ENCODE measurements at places on chromosomes 16 and 17.

DNA sequence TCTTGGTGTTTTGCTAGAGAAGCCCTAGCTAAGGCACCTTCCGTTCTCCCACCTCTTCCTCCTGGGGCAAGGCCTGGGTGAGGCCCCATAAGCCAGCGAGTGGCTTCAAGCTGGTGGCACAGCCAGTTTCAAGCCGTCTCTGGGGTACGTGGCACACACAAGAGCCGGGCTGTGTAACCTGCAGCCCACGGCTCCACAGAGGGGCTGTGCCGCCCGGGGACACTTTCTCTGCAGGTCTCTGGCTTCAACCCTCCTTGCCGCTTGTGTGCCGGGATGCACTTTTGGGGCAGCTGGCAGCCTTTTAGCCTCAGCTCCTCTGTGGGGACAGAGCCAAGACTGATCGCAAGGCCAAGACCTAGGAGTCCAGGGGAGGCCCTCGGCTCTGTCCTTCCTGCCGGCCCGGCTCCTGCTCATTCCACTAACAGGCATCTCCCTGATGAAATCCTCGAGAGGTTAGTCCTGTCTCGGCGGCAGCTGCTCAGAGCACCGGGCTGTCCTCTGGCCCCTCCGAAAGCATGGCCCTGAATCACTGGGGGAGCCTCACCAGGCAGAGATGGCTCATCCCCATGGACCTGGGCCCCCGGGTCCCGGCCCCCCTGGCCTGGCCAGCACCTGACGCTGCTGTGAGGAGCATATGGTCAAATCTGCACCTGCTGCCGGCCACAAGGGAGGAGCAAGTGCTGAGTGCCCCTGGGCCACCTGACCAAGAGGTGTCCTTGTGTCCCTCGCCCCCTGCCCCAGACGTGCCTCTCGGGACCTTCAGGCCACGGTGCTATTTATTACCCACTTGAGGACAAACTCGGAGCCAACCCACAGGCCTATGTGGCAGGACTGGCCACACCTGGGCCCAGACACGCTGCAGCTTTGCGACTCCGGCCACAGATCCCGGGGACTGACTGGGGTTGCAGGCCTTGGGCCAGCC, 98.5 kb downstream of the METRNL start:
- no peak for DNase-seq

DNA sequence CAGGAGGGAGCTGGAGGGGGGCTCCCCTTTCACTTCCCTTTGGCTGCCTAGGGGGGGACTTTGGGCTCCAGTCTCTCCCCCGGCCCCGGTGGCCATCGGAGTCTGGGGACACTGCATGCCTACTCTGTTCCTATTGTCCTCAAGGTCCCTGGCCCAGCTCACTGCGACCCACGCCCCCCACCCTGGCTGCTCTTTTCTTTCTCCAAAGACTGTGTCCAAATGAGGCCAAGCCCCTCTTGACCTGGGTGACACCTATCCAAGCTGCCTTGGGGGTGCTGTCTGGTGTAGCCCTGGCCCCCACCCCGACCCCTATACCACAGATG, 12.9 kb downstream of the UBALD1 start:
- no peak for DNase-seq

DNA sequence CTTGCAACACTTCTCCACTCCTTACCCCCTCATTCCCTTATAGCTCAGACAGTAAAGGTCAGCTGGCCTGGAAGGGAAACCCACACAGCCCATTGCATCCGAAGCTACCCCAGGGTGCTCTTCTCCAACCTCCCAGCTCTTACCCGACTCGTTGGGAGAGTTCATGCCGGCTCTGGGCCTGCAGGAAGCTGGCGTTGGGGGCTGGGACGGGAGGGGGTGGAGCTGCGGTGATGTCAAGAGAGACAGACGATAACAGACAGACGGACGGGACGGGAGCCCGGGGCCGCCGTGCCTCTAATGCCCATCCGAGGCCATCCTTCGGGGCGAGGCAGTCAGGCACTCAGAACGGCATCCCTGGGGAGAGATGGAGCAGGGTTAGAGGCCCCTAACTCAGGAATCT, 6.1 kb downstream of the HDAC5 start:
- no peak for DNase-seq

DNA sequence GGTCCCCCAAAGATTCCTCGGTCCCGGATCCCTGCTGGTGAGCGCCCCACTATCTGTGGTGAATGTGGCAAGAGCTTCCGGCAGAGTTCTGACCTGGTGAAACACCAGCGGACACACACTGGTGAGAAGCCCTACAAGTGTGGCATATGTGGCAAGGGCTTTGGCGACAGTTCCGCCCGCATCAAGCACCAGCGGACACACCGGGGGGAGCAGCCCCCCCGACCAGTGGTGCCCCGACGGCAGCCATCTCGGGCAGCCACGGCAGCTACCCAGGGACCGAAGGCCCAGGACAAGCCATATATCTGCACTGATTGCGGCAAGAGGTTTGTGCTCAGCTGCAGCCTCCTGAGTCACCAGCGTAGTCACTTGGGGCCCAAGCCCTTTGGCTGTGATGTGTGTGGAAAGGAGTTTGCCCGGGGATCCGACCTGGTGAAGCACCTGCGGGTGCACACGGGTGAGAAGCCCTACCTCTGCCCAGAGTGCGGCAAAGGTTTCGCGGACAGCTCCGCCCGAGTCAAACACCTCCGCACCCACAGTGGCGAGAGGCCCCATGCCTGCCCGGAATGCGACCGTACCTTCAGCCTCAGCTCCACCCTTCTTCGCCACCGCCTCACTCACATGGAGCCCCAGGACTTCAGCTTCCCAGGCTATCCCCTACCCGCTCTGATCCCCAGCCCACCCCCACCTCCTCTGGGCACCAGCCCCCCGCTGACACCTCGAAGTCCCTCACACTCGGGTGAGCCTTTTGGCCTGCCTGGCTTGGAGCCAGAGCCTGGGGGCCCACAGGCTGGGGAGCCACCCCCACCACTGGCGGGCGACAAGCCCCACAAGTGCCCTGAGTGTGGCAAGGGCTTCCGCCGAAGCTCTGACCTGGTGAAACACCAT, 2.8 kb downstream of the ZNF48 start:
- no peak for DNase-seq

DNA sequence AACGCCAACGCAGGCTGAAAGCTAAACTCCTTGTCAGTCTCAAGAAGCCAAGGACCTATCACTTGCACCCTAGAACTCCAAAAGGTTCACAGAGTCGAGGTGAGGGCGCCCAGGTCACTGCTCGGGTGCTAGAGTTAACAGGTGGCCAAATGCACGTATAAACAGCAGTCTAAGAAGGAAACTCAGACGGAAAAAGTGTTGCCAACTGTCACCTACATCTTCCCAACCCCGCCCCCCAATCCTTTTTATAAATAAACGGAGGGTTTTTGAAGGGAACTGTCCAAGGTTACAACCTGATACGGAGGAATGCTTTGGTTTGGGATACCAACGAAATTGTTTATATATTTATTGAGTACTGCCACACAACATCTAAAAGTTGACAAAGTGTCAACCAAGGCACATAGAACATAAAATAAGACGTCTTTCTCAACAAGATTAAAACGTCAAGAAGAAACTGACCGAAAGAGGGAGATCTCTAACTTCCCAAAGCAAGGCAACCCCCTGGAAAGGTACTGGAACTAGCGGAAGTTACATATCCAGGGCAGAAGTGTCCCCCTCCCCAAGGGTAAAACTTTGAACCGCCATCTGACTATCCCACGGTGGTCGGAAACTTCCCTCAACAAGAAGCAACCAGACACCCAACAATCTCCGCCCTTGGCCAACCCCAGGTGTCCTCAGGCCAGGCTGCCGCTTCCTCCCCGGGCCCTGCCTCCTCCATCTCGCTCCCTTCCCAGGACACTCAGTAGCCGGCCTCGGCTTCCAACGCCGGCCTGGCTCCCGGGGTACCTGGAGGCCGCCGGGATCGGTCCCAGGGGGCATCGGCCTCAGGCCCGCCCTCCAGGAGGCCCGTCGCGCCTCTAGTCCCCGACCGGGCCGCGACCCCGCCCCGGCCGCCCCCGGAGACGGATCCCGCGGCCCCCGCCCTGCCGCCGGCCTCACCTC, 982 bp downstream of the SPAG9 start:
- no peak for DNase-seq

DNA sequence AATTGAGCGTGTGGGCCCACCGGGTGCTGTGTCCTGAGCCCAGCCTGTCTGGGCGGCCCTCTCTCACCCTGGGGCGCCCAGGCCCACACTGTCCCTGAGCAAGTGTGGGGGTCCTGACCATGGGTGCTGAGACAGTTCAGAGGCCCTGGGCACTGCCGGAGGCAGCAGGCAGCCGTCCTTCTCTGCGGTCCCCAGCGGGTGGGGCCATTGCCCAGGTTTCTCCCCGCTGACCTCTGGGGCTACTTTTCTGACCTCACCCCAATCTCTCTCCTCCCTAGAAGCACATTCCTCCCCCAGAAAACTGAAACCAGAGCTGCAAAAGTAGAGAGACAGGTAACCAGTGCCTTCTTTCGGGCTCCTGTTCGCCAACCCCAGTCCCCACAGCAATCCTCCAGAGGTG, 36.0 kb upstream of the PVALEF start:
- DNase-seq = peak; percentile 69

DNA sequence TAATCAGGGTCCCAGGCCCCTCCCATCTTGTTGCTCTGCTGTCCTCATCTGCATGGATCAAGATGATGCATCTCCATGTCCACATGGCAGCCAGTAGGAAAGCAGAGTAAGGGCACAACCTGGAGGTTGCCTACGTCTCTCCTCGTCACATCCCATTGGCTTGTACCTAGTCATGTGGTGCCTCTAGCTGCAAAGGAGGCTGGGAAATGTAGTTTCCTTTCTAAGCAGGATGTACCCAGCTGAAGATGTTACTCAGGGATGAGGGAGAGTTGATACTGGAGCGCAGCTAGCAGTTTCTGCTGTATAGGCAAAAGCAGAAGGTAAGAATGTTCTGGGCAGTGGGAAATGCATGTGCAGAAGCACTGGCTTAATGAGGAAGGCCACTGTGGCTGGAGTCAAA, 20.8 kb downstream of the ABCC1 start:
- DNase-seq = no peak

DNA sequence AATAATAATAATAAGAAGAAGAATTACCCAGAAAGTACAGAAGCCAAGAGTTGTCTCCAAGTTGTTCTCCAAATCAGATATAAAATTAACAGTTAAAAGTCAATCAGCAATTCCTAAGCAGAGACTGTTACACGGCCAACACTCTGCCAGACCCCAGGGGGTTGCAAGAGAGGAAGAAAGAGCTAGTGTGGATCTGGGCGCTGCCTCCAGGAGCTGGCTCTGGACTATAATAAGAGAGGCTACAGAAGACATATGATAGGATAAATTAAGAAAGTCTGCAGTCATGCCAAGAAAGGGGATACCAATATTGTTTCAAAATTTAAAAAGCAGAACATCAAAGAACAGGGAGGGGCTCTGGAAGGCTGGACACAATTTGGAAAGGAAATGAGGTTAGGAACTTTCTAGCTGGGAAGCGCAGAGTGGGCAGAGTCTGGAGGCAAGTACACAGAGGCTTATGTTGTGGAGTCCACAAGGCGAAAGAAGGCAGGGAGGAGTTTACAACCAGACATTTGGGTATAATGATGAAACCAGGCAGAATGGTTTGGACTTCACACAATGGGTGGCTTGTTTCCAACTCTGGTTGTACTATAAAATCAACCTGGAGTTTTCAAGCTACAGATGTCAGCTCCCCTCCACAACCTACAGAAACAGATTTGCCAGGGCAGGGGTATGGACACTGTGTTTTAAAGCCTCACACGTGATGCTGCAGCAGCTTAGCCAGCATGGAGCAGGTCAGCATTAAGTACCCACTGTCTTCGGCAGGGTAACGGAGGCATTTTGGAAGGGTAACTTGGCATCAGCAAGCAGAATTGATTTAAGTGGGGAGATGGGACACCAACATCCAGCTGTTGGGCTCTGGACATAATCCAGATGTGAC, 49.4 kb downstream of the SLC39A11 start:
- DNase-seq = no peak

GRCh38 chr17:54749157-54749556, 151.5 kb upstream of the TOM1L1 start:
- no peak for DNase-seq

DNA sequence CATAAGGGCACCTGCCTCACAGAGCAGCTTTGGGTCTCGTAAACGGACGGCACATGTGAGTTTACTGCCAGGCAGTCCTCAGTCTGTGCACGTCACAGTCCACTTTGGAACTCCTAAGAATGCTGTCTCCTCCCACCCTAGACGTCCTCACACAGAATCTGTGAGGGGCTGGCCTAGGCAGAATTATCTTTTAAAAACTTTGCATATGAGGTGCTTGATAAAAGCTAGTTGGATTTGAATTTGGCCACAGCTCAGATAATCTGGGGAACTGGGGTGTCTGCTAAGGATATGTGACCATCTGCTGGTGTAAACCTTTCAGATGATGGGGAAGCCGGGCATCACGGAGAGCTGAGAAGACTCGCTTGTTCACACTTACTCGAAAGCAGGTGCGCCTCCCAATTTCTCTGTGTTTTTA, 64.4 kb downstream of the METRNL start:
- DNase-seq = peak; percentile 52

DNA sequence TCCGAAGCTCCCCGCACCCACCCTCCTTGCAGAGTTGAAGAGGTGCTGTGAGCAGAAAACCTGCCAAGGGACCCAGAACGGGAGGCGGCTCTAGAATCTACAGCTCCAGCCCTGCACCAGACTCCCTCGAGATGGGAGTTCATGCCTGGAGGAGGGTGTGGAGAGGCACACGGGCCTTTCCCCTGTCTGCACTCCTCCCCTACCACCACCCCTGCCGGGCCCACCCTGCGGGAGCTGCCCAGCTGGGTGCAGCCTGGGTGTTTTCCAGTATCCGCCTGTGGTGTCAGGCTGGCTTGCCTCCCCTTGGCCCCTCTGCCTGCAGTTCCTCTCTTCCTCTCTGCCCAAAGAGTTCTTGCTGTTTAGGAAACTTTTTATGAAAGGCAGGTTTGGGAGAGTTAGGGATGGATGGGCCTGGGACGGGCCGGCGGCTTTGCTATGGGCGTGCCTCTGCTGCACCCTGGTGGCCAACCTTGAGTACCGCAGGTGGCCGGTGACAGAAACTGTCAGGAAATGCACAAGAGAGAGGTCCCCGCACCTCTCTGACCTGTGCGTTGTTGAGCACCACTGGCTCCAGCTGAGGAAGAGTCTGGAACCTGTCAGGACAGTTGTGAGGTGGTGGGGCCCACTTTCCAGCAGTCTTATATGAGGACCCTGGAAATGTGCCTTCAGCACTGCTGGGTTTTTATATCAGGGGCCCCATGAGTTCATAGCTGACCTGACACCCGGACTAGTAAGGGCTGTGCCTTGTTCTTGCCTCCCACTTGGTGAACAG, 354.1 kb downstream of the SEC14L1 start:
- DNase-seq = peak; percentile 77

GRCh38 chr16:84547546-84548061, 43.1 kb upstream of the MEAK7 start:
- DNase-seq = peak; percentile 24

- no peak for DNase-seq
These were observed 31.3 kb upstream of the RBBP6 start for GRCh38 chr16:24507959-24508480.

- DNase-seq = no peak
These were observed 54.3 kb downstream of the SOCS1 start for GRCh38 chr16:11201498-11202259.

GRCh38 chr17:11369575-11369974, 128.6 kb downstream of the SHISA6 start:
- DNase-seq = no peak

- DNase-seq = no peak
These were observed 5.3 kb downstream of the NLK start for GRCh38 chr17:28047806-28048205.

GRCh38 chr17:17957584-17957916, 14.7 kb downstream of the TOM1L2 start:
- no peak for DNase-seq

GRCh38 chr16:19748389-19749168, 30.5 kb downstream of the IQCK start:
- no peak for DNase-seq

Measured in posterior cingulate gyrus (tissue), 11 donors.